A549 treated with RU486 at 1 μM for 4 hours (cell line): ENCODE measurements at places on chromosomes 11 and 22. TPM values are rescaled to one million over a fixed set of nuclear protein-coding genes. Genes with fewer than 3 reads are reported as not detected.

Gene ABCC8
- total RNA-seq, result 1.1 to 4.1 TPM (median 1.8 TPM) in 5 replicates

Gene MYRF
- 14.8 to 23.0 TPM (median 19.8 TPM) in 5 replicates for total RNA-seq

Gene THY1
- total RNA-seq, result 12.0 to 18.2 TPM (median 12.7 TPM) in 5 replicates

Gene HORMAD2
- total RNA-seq, result not detected in 5 replicates

Gene GAL3ST3
- not detected in 5 replicates for total RNA-seq

Gene FGF3
- total RNA-seq, result not detected in 5 replicates

Gene RHOD
- 28.2 to 51.5 TPM (median 41.0 TPM) in 5 replicates for total RNA-seq

Gene TP53AIP1
- 0.09 to 0.29 TPM (median 0.11 TPM) in 3 of 5 replicates, not detected in the others for total RNA-seq

Gene POU2F3
- total RNA-seq, result 0.10 TPM in 1 of 5 replicates, not detected in the others

Gene C11orf52
- not detected in 5 replicates for total RNA-seq

Gene CHADL
- not detected in 5 replicates for total RNA-seq

Gene EFCAB6
- 0.16 to 0.99 TPM (median 0.36 TPM) in 5 replicates for total RNA-seq

Gene MMP10
- total RNA-seq, result 1.1 to 2.3 TPM (median 1.5 TPM) in 5 replicates

Gene SCGB1D4
- total RNA-seq, result not detected in 5 replicates

Gene LRRC75B
- total RNA-seq, result 4.8 to 10.2 TPM (median 8.9 TPM) in 5 replicates

Gene MFRP
- total RNA-seq, result not detected in 5 replicates

Gene LINC01488
- total RNA-seq, result not detected in 5 replicates

Gene C11orf21
- not detected in 5 replicates for total RNA-seq

Gene C11orf65
- total RNA-seq, result 0.20 to 0.65 TPM in 2 of 5 replicates, not detected in the others

Gene OR8H1
- total RNA-seq, result not detected in 5 replicates

Gene UBASH3B
- 43.9 to 53.6 TPM (median 49.4 TPM) in 5 replicates for total RNA-seq
